ENCODE measurements at places on chromosomes 13 and 19.
A peak's percentile ranks its signal among the peaks of the same experiment; 100 is the strongest.

DNA sequence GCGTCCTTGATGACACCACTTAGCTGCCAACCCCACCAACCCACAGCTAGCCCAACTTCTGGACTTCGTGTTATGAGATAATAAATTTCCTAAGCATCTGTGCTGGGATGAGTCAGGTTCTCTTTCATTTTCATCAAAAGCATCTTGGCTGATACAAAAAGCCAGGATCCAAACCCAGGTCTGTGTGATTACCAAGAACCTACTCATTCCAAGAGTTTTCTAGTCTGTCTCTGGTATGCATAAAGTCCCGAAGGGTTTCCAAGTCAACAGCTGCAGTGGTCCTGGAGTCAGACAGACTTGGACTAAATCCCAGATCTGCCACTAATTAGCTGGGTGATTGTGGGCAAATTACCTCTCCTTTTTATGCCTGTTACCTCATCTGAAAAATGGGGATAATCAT lies 55.5 kb upstream of the SERP2 start:
- no peak overlapping the region for H3K27ac ChIP-seq
- no peaks in the 10 kb centered on the region for H3K27me3 ChIP-seq
- H3K4me3 ChIP-seq, result no peak overlapping the region
- no peaks in the 10 kb centered on the region for H3K4me1 ChIP-seq
- DNase-seq, result no peak

GRCh38 chr19:39828015-39828653 lies 5.8 kb downstream of the DYRK1B start:
- H3K27me3 ChIP-seq, result no peaks in the 10 kb centered on the region
- peaks cover 27% of the 10 kb centered on the region for H3K4me1 ChIP-seq
- H3K27ac ChIP-seq, result no peak overlapping the region
- DNase-seq, result no peak
- no peak overlapping the region for H3K4me3 ChIP-seq
- H3K36me3 ChIP-seq, result peaks cover 9% of the 10 kb centered on the region

DNA sequence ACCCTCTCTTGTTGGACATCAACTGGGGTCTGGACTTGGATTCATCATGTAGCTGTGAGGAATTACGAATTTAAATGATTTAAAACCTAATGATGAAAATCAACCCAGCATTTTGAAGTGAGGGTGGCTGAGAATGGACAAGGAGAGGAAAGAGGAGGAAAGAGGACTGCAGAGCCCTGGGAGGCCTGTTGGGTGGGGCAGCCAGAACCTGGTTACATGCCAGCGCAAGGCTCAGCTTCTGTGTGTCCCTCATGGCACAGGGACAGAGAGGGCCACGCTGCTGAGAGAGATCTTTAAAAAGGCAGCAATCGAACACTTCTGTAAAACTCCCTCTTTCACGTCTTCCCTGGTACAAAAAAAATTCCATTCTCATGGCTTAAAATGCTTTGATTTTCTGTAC lies 292.7 kb downstream of the MYO16 start:
- H3K27me3 ChIP-seq, result no peaks in the 10 kb centered on the region
- H3K36me3 ChIP-seq, result no peaks in the 10 kb centered on the region
- no peak for DNase-seq

GRCh38 chr13:102441085-102441484 lies 39.2 kb upstream of the FGF14 start:
- no peak for DNase-seq
- no peaks in the 10 kb centered on the region for H3K27me3 ChIP-seq
- H3K36me3 ChIP-seq, result no peaks in the 10 kb centered on the region
- H3K4me1 ChIP-seq, result peaks cover 18% of the 10 kb centered on the region

DNA sequence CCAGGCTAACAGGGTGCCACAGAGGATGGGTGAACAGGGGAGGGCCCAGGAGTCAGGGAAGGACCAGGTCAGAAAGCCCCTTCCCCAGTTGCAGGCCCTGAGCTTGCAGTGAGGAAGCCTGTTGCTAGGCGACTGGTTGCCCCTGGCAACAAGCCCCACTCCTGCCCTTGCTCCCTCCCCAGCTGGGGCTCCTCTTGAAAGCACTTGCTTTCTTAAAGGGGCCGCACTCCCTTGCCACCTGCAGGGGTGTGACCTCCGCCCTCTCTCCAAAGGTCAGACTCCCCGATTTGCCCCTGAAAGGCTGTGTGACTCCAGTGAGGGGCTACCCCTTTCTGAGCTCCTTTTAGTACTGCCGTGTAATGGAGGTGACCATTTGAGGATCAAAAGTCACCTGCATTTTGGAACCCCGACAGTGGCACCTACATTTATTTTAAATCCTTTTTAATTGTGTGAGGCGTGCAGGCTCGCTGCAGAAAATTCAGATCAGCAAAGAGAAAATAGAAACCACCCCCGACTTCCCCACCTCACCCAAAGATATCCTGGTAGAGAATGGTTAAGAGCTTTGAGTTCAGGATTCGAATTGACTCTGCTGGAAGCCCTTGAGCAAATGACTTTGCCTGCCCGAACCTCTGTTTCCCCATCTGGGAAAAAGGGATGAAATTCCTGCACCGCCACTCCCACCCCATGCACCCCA lies 4.8 kb downstream of the FCHO1 start:
- H3K4me3 ChIP-seq, result no peak overlapping the region
- H3K27ac ChIP-seq, result no peak overlapping the region
- no peaks in the 10 kb centered on the region for H3K36me3 ChIP-seq
- peak; percentile 40 for DNase-seq
- peaks cover 8% of the 10 kb centered on the region for H3K4me1 ChIP-seq

GRCh38 chr19:47609906-47610894 lies 1.3 kb downstream of the BICRA start:
- peak overlapping the region; percentile 90 for H3K4me3 ChIP-seq
- H3K36me3 ChIP-seq, result no peaks in the 10 kb centered on the region
- H3K27me3 ChIP-seq, result no peaks in the 10 kb centered on the region
- H3K4me1 ChIP-seq, result peaks cover 34% of the 10 kb centered on the region

DNA sequence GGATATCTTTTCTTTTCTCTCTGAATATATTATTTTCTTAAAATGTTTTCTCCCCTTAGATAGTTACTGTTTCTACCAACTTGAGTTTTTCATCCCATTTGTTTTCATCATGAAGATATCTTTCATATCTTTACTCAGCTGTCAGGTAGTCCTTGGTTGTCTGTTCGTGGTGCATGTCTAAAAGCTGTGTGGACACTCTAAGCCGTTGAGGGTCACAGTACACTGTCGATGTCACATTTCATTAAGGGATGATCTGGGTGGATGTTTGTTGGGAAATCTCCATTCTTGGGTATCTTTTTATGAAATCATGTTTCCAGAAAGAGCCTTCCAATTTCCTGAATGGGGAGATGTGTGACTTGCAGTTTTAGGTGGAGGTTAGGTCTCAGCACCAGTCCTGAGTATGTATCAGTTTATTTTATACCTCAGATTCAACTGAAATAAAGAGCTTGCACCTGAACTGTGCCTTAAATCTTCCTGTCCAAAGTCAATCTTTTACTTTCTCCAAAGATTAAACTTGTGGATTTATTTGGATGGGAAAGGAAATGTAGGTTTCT lies 23.2 kb downstream of the ZMYM2 start:
- DNase-seq, result no peak
- H3K4me3 ChIP-seq, result no peak overlapping the region
- H3K27ac ChIP-seq, result no peak overlapping the region
- no peaks in the 10 kb centered on the region for H3K27me3 ChIP-seq
- no peaks in the 10 kb centered on the region for H3K36me3 ChIP-seq

- no peaks in the 10 kb centered on the region for H3K27me3 ChIP-seq
- no peak for DNase-seq
- no peak overlapping the region for H3K4me3 ChIP-seq
- H3K4me1 ChIP-seq, result peaks cover 4% of the 10 kb centered on the region
Observed at GRCh38 chr13:32751340-32751739, 165.1 kb downstream of the PDS5B start.

GRCh38 chr19:54606230-54606629 lies 12.8 kb downstream of the LILRA1 start:
- no peak overlapping the region for H3K4me3 ChIP-seq
- H3K27me3 ChIP-seq, result no peaks in the 10 kb centered on the region
- no peaks in the 10 kb centered on the region for H3K36me3 ChIP-seq
- no peak for DNase-seq

GRCh38 chr13:29980339-29980738 lies 129.9 kb upstream of the UBL3 start:
- no peaks in the 10 kb centered on the region for H3K36me3 ChIP-seq
- no peak overlapping the region for H3K27ac ChIP-seq
- H3K27me3 ChIP-seq, result no peaks in the 10 kb centered on the region

- DNase-seq, result no peak
- no peak overlapping the region for H3K27ac ChIP-seq
- no peaks in the 10 kb centered on the region for H3K4me1 ChIP-seq
- no peaks in the 10 kb centered on the region for H3K36me3 ChIP-seq
Observed at GRCh38 chr13:43831088-43831487, 44.3 kb upstream of the ENOX1 start.

DNA sequence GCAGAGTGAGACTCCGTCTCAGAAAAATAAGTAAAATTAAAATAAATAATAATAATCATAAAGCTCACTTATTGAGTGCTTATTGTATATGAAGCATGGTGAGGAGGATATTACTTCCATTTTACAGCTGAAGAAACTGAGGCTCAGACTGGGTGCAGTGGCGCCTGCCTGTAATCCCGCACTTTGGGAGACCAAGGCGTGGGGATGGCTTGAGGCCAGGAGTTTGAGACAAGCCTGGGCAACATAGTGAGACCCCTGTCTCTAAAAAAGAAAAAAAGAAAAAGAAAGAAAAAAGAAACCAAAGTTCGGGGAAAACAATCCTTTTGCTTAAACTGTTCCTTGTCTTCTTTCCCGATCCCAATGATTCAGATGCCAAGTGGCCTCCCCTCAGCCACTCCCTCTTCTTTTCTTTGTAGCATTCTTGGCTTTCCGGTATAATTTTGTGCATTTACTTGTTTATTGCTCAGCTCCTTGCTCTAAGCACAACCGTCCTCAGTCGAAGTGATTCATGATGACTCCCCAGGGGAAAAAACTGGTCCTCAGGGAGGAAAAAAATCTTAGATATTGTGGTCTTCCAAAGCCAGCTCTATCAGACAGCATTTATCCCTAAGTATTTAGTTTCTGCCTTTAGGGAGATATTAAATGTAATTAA lies 965 bp upstream of the EIF3G start:
- no peak overlapping the region for H3K27ac ChIP-seq
- H3K36me3 ChIP-seq, result peaks cover 14% of the 10 kb centered on the region
- no peaks in the 10 kb centered on the region for H3K27me3 ChIP-seq
- no peak for DNase-seq
- H3K4me3 ChIP-seq, result no peak overlapping the region
